ENCODE measurements at places on chromosomes 12 and 14.

GRCh38 chr12:80556566-80556965 lies 112.5 kb downstream of the PTPRQ start:
- DNase-seq = no peak

GRCh38 chr12:32270818-32271710 lies 128.3 kb upstream of the FGD4 start:
- DNase-seq = no peak

- no peak for DNase-seq
These were observed 108.6 kb upstream of the DYRK2 start for GRCh38 chr12:67539946-67540345.

DNA sequence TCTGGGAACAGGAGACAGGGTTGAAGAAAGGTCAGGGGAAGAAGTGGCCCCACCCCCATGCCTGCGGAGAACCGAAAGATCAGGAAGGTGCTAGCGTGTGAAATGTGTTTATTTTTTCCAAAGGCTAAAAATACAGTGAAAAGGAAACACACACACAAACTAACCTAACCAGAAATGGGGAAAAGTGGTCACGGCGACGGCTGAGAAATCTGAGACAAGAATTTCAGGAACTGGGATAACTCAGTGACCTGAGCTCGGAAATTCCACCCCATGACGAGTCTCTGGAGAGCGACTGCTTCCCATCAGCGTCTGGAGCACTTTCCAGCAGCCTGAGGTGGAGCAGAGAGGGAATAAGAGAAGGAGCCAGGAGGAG lies 16.6 kb upstream of the RND1 start:
- DNase-seq = no peak

- no peak for DNase-seq
These were observed 335 bp downstream of the GCN1 start for GRCh38 chr12:120194226-120194533.

DNA sequence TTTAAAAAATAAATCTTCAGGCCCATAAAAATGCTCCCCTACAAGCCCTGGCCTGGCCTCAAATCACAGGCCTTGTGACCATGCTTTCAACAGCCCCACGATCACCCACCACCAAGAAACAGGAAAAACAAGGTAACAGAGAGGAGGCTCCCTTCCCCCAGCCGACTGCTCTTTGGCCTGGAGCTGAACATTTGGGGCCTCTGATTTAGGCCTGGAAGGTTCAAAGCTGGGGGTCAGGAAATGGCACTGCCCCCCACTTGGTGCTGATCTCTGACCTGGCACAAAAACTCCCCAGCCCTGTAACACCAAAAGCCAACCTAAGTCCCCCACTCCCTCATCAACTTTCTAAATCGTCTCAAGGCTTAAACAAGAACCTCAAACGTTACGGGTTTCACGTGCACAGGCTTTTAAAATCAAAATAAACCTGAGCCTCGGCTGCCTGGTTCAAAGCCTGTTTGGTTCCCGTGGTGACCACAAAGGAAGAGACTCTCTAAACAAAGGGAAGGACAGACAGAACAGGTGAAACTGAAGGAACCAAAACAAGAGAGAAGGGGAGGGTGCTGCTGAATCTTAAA lies 9.0 kb downstream of the ACTN1 start:
- DNase-seq = no peak

- DNase-seq = no peak
These were observed 453.0 kb downstream of the ADAMTS20 start for GRCh38 chr12:43098766-43099550.

DNA sequence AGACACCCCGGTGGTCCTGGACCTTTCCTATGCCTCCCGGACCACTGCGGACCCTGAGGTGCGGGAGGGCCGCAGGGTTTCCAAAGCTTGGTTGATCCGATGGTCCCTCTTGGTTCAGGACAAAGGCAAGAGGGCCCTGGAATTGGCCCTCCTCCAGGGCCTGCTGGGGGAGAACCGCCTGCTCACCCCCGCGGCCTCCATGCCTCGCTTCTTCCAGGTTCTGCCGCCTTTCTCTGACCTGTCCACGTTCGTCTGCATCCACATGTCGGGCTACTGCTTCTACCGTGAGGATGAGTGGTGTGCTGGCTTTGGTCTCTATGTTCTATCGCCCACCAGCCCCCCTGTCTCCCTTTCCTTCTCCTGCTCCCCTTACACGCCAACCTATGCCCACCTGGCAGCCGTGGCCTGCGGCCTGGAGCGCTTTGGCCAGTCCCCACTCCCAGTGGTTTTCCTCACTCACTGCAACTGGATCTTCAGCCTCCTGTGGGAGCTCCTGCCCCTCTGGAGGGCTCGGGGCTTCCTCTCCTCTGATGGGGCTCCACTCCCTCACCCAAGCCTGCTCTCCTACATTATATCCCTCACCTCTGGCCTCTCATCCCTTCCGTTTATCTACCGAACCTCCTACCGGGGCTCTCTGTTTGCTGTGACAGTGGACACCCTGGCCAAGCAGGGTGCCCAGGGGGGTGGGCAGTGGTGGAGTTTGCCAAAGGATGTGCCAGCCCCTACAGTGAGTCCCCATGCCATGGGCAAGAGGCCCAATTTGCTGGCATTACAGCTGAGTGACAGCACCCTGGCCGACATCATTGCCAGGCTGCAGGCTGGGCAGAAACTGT lies 13.8 kb downstream of the CBLN3 start:
- DNase-seq = no peak

GRCh38 chr12:132836795-132837331 lies 8.2 kb upstream of the GOLGA3 start:
- DNase-seq = no peak

- no peak for DNase-seq
These were observed 956.7 kb upstream of the SEL1L start for GRCh38 chr14:82490397-82490796.

GRCh38 chr14:69996216-69996615 lies 117.0 kb downstream of the SMOC1 start:
- DNase-seq = no peak

DNA sequence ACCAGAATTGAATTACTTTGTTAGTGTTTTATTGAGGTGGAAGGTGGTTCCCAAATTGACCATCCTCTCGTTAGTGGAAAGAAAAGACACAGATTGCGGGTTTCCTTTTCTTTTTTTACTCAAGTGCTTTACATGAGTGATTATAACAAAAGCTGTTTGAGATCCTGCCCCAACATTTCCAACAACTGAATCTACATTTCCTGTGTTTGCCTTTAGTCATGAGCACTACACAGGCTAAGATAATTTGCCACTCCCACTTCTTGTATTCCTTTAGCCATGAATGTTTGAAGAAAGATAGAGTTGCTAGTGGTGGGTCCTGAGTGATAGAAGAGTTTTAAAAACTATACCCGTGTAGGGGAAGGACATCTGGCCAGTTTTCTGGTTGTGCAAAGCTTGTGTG lies 16.0 kb downstream of the RERGL start:
- DNase-seq = no peak

DNA sequence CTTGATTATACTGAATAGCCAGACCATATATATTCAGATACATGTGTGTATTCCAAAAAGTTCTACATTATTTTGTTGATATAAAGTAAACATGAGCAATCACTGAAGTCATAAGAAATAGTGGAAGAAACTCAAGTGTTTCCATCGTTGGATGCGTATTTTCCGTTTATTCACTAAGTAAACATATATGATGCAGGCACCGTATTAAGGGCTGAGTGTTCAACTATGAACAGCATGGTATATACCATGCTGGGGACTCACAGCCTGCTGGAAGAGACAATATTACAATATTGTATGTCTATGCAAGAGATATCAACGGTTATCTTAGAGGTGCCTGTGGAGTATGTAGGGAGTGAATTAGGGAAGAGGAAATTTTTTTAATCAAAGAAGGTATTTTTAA lies 1.2 kb downstream of the PYROXD1 start:
- DNase-seq = no peak

DNA sequence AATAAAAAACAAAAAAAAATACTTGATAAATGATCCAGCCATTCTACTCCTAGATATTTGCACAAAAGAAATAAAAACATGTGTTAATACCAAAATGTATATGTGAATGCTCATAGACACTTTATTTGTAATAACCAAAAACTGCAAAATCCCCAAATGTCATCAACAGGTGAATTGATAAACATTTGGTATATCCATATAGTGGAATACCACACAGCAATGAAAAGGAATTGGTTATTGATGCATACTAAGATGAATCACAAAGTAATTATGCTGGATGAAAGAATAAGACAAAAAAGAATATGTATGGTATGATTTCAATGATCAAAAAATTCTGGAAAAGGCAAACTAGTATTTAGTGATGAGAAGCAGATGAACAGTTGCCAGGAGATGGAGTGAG lies 124.7 kb upstream of the VASH1 start:
- DNase-seq = no peak

GRCh38 chr14:85439696-85440328 lies 90.1 kb upstream of the FLRT2 start:
- no peak for DNase-seq
